Activated CD8-positive, alpha-beta memory T cell treated with anti-CD3 and anti-CD28 coated beads for 1 hour (primary cell): ENCODE measurements at places on chromosomes 4 and X.

GRCh38 chr4:38067499-38067898 is 107.3 kb downstream of the PTTG2 start:
- DNase-seq: no peak

DNA sequence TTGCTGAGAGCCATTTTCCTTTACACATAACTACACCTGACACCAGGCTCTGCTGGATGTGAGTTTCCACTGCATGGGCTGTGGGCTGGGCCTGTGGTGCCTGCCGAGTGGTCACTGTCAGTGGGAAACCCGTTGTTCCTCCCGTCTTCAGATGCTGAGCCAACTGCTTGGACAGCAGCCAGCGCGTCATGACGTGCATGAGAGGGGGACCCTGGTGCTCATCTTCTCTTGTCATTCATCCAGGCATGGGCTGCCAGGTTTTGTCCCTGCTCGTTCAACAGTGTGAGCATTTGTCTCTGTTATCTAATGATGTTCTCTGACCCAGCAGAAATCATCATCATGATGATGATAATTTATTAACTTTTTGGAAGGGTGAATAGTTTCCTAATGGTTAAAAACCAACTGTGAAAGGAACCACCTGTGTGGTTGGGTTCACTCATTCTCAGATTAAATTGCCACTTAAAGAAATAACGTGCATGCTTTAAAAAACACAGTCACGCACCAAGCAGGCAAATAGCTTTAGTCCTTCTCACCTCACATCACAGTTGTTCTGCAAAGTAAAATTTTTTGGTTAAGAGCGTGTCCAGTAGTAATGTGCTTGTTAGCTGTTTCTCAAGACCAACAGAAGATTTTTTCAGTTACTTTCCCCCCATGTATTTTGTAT is 19.9 kb upstream of the CLDN34 start:
- DNase-seq: no peak

DNA sequence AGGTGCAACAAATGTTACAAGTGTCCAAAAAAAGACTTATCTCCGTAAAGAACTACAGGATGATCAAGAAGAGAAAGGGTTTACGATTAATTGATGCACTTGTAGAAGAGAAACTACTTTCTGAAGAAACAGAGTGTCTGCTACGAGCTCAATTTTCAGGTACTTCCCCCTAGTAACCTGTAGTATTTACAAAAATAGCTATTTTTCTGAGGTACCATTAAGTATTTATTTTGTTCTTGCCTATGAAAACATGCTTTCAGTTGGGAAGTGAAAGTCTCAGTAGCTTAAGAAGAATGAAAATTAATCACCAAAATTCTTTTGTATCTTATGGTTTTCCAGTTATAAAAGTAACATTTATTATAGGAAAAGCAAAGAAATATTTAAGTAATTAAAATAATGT is 5.9 kb downstream of the THAP9 start:
- no peak for DNase-seq

DNA sequence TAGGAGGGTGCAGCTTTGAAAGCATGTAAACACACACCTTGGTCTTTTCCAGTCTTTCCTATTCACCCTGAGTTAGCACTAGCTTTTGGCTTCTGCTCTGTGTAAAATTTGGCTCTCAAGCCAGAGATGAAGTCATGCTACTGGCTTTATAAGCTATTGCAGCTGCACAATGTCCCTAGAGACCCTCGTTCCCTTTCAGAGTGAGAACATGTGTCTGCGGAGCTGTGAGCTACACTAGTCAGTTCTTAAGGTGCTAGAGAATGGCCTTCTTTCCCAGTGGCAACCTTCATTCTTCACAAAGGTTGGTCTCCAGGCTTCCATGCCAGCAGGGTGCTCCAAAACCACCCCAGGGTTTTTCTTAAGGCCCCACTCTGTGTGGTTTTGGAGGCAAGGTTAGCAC is 199.1 kb downstream of the SPATA18 start:
- no peak for DNase-seq

- DNase-seq: no peak
Observed at GRCh38 chrX:40530509-40530908, 50.3 kb upstream of the ATP6AP2 start.

- no peak for DNase-seq
Observed at GRCh38 chr4:172141025-172141424, 327.8 kb downstream of the GALNTL6 start.

DNA sequence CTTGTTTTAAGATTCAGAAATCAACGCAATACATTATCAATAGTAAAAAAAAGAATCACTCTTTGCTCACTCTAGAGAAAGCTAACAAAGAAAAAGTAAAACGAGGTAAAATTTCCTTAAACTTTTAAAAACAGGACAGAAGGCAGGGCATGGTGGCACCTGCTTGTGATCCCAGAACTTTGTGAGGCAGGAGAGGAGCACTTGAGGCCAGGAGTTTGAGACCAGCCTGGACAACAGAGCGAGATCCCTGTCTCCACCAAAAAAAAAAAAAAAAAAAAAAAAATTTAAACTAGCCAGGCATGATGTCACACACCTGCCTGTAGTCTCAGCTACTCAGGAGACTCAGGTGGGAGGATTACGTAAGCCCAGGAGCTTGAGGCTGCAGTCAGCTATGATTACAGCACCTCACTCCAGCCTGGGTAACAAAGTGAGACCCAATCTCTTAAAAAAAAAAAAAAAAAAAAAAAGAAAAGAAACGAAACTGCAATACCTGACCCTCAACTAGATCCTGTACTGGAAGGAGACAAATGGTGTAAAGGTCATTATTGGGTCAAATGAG is 3.5 kb downstream of the CCNI start:
- peak; percentile 27 for DNase-seq

GRCh38 chr4:55446578-55446922 is 50.8 kb downstream of the TMEM165 start:
- no peak for DNase-seq

DNA sequence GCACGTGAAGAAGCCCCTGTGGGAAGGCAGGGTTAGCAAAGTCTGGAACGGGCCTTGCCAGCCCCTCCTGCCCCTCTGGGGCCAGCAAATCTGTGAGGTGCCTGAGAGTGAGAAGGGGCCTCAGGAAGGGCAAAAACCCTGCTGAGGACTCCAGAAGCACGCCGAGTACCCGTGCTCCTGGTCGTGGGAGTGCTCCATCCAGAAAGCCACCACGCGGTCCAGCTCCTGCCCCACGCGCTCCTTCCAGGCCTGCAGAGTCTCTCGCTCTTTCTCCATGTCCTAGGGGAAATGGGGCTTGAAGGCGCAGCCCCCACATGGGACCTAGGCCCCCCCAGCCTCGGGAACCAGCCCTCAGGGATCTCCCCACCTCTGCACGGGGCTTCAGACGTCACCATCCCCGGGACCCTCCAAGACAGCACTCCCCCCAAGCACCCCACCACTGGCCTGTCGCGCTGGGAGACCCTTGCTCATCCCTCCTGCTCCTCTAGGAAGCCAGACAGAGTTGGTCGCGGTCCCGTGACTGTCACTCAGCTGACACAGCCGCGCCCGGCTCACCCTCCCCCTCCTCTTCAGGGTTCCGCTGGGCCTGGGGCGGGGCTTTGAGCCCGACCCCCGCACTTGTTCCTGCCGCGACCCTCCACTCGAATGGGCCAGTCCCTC is at the start of gene RENBP:
RENBP (minus strand) TSS at position 504 of the 660 bp plus-strand sequence; CDS start at position 471, 33 bp downstream.
- no peak for DNase-seq

GRCh38 chr4:155819066-155819465 is 47.0 kb downstream of the ASIC5 start:
- no peak for DNase-seq

GRCh38 chr4:85474356-85474755 is 594 bp upstream of the ARHGAP24 start:
- no peak for DNase-seq

- DNase-seq: no peak
Observed at GRCh38 chr4:8267077-8267476, 2.5 kb upstream of the HTRA3 start.

DNA sequence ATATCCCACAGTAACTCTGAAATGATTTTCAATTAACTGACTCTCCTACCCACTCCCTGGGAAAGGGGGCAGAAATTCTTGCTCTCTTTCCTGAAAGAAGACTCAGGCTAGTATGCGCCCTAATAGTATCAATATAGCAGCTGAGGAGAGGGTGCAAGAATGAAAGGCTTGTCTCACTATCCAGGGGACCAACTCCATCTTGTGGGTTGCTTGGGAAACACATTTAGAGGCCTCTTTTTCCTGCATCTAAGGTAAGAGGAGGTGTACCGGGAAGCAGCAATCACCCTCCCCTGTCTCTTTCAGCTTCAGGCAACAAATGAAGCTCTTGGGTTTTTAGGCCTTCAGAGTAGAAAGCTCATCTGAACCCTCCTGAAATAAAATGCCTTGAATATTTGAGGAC is 11.3 kb downstream of the TMEM255A start:
- no peak for DNase-seq

- no peak for DNase-seq
Observed at GRCh38 chrX:111736571-111736970, 55.6 kb downstream of the ALG13 start.

DNA sequence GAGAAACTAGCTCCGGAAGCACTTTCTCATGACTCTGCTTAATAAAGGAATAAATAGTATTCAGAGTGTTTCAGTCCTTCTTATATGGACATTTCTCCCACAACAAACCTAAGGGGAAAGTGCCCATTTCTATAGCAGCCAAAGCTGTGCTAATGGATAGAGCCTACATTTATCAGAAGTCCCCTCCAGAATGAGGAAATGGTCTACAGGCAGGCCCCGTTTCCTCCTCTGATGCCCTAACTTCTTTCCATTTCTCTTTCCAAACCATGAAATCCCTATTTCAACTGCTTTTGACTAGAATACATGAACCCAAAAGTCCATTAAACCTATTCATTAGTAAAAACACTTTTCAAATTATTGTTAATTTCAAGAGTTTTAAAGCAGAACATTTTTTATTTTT is 4.5 kb downstream of the ACSL1 start:
- DNase-seq: no peak

DNA sequence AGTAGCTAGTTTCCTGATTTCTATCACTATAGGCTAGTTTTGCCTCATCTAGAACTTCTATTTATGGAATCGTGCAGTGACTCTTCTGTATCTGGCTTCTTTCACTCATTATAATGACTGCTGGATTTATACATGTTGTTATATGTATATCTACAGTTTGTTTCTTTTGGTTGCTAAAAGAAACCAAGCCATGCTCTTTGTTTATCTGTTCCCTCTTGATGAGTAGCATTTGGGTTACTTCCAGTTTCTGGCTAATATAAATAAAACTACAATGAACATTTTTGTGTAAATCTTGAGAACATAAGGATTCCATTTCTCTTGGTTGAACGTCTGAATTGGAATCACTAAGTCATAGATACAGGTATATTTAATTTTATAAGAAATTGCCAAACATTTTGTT is 73.9 kb downstream of the ARHGAP24 start:
- DNase-seq: no peak

GRCh38 chr4:71187404-71188155 is 151.2 kb upstream of the SLC4A4 start:
- DNase-seq: no peak

- DNase-seq: no peak
Observed at GRCh38 chr4:41525129-41525528, 12.8 kb upstream of the LIMCH1 start.

DNA sequence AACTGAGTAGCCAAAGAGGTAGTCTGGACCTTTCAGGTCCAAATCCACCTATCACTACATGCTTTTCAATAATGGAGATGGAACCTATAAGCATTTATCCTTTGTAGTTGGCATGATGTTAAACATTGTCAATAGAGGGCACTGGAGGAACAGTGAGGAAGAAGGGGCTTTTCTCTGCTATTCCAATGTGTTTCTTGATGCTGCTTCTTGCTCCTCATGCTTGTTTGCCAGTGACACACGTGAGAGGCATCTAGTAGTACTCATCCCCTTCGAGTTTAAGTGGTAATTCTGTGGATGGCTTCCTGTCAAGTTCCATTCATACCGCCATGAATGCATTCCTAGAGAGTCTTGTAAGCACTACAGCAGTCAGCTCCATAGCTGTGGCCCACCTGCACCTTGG is 84.0 kb downstream of the NAA11 start:
- no peak for DNase-seq

DNA sequence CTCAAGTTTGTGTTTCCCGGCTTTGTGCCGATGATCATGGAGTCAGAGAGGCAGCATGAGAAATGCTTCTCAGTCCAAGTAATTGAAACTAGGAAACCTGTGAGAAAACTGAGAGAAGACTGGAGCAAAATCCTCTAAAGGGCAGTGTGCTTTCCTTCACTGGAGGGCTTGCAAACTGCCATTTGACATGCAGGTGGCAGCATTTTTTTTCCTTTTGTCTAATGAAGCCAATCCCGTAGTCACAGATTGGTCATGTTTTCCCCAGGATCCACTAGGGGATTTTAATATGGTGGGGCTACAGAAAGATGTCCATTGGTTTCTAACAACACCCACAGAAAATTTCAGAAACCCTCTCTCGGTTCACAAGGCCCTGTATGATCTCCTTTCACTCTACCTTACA is 117.4 kb upstream of the NUDT10 start:
- DNase-seq: no peak

DNA sequence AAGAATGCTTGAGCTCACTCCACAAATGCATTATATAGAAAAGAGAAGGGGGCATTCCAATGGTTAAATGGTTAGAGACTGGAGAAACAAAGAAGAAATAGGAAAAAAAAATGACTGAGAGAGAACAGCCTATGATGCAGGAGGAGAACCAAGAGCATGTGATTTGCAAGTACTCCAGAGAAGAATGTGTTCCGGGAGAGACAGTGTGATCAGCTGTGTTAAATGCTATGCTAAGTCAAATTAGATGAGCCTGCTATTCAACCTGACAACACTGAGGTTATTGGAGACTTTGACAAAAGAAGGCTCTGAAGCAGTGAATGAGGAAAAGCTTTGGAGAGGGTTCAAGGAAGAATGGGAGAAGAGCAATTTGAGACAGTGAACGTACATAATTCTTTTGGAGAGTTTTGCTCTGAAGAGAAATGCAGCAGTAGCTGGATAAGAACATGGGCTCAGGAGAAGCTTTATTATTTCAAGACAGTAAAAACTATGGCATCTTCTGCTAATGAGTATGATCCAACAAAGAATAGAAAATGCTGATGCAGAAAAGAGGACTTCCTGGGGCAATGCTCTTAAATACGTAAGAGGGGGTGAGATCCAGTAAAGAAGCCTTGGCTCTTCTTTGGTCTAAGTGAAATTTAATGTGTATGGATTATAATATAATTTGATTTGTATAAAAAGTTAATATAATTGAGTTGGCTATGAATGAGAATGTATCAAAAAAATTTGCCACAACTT is 66.3 kb downstream of the PPP3CA start:
- no peak for DNase-seq

GRCh38 chrX:123064053-123064452 is 120.0 kb upstream of the GRIA3 start:
- DNase-seq: no peak

DNA sequence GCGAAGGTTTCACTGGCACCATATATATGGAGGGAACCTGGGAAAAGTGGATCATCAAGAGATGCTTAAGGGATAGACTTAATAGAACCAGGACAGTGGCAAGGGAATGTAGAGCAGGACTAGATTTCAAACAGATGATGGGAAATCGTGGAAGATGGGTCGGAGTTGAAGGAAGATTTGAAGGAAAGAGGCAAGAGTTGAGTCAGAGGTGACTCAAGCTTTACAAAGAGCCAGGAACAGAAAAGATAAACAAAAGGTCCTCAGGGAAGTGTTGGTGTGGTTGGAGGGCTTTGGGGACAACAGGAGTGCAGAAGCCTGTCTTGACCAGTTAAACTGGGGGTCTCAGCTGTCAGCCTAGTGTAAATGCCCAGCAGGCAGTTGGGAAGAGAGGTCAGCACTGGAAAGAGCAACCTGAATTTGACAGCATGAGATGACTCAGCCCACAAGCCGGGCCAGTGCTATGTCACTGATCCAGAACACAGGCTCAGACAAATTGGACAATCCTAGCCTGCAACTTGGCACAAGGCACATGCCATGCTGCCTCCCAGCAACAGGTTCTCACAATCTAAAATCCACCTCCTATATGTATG is 230.5 kb downstream of the IDS start:
- no peak for DNase-seq

GRCh38 chrX:71053217-71053621 is 14.9 kb downstream of the SNX12 start:
- no peak for DNase-seq
